ENCODE measurements at places on chromosomes 5 and 9. TPM values are rescaled to one million over a fixed set of nuclear protein-coding genes. Genes with fewer than 3 reads are reported as not detected.

- no peaks in the 10 kb centered on the region for H3K36me3 ChIP-seq
- H3K27me3 ChIP-seq = no peaks in the 10 kb centered on the region
- no peak for DNase-seq
- H3K27ac ChIP-seq = no peak overlapping the region
- no peaks in the 10 kb centered on the region for H3K4me1 ChIP-seq
These were observed 136.7 kb downstream of the NUDT12 start for GRCh38 chr5:103425686-103426454.

GRCh38 chr9:129682381-129682780 is 16.9 kb downstream of the PRRX2 start:
- no peaks in the 10 kb centered on the region for H3K36me3 ChIP-seq
- H3K27me3 ChIP-seq = no peaks in the 10 kb centered on the region
- no peak overlapping the region for H3K4me3 ChIP-seq
- H3K27ac ChIP-seq = no peak overlapping the region
- no peak for DNase-seq

DNA sequence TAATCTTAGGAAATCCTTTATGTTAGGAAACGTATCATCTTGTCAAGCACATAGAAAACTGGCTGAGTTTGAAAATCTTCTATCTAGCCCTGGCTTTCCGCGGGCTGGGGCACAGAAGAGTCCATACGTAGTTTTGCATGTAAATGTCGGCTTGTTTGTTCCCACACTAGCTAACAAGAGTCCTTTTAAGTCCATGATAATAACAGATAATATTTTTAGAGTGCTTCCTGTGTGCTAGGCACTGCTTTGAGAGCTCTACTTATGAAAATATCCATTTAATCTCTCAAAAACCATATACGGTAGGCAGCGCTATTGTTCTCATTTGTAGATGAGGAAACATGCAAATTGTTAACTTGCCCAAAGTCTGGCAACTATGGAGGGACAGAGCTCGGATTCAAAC is 40.5 kb downstream of the FYB1 start:
- H3K27ac ChIP-seq = no peak overlapping the region
- H3K4me1 ChIP-seq = no peaks in the 10 kb centered on the region
- H3K36me3 ChIP-seq = no peaks in the 10 kb centered on the region
- no peak for DNase-seq
- H3K4me3 ChIP-seq = peak overlapping the region; percentile 6

- no peaks in the 10 kb centered on the region for H3K36me3 ChIP-seq
- H3K4me3 ChIP-seq = no peak overlapping the region
- H3K4me1 ChIP-seq = peaks cover 52% of the 10 kb centered on the region
- H3K27me3 ChIP-seq = no peaks in the 10 kb centered on the region
- H3K27ac ChIP-seq = peak overlapping the region; percentile 69
These were observed 66.4 kb downstream of the EBF1 start for GRCh38 chr5:159033351-159033657.

- no peaks in the 10 kb centered on the region for H3K27me3 ChIP-seq
- no peak overlapping the region for H3K27ac ChIP-seq
- H3K36me3 ChIP-seq = peaks cover 10% of the 10 kb centered on the region
- DNase-seq = no peak
These were observed 76.7 kb downstream of the GRAMD2B start for GRCh38 chr5:126499853-126500342.

The GRAMD2B gene
- 29.1 TPM for total RNA-seq

The PSAT1 gene
- total RNA-seq = 0.56 TPM

The GHR gene
- total RNA-seq = 9.6 TPM

DNA sequence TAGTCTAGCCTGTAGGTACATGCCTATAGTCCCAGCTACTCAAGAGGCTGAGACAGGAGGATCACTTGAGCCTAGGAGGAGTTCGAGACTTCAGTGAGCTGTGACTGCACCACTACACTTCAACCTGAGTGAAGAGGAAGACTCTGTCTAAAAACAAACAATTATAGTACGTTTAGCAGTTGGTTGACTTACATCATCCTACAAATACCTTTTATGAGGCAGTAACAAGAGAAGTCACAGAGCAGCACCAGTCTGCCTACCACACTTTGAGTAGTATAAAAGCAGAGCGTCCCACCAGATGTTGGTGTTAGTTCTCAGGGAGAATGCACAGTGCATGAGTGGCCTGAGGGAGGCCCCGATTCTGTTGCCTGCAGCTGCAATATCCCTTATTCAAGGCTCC is 16.1 kb downstream of the ZFR start:
- H3K27ac ChIP-seq = no peak overlapping the region
- no peaks in the 10 kb centered on the region for H3K27me3 ChIP-seq
- H3K36me3 ChIP-seq = peaks cover 27% of the 10 kb centered on the region
- no peak overlapping the region for H3K4me3 ChIP-seq
- DNase-seq = no peak

DNA sequence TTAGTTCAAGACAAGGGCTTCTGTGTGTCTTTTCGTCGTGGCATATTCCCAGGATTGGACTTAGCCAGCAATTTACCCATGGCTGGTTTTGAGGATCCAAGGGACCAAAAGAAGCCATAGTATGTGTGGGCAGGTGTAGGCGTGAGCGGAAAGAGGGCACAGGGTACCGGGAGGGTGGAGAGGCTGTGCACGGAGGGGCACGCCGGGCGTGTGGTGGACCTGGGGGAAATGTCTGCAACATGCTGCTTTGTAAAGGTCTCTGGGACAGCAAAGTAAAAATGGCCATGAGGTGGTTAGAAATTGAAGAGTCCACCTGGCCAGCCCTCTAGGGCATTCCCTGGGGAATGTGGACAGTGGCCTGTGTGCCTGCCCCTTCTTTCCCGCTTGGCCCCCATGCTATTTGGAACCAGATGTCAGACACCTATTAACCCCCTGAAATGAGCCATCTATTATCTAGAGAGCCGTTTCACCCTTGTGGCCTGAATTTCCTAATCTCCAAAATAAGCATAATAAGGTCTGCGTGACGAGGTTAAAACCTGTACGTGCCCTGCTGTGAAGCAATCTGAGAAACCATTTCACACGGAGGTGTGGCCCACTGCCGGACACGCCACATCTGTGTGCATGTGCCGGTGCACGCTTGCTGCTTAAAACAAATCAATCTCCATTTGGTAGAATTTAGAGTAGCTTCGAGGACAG is 5.1 kb downstream of the FLT4 start:
- no peak overlapping the region for H3K4me3 ChIP-seq
- peaks cover 54% of the 10 kb centered on the region for H3K27me3 ChIP-seq
- peak overlapping the region; percentile 66 for H3K27ac ChIP-seq
- no peaks in the 10 kb centered on the region for H3K36me3 ChIP-seq
- H3K4me1 ChIP-seq = peaks cover 55% of the 10 kb centered on the region
- DNase-seq = no peak

- H3K27me3 ChIP-seq = no peaks in the 10 kb centered on the region
- no peaks in the 10 kb centered on the region for H3K4me1 ChIP-seq
- no peaks in the 10 kb centered on the region for H3K36me3 ChIP-seq
- no peak overlapping the region for H3K27ac ChIP-seq
- H3K4me3 ChIP-seq = no peak overlapping the region
These were observed 560.8 kb upstream of the WWC1 start for GRCh38 chr5:167730656-167731055.

DNA sequence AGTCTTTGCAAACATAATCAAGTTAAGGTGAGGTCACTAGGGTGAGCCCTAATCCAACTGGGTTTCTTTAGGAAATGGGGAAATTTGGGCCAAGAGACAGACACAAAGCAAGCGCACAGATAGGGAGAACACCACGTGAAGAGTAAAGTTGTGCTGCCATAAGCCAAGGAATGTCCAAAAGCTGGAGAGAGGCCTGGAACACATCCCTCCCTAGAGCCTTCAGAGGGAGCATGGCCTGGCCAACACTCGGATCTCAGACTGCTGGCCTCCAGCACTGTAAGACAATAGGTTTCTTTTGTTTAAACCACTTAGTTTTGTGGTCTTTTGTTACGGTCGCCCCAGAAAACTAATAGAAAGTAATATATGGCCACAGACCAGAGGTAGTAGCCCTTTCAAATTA is 8.1 kb upstream of the ROR2 start:
- H3K4me3 ChIP-seq = no peak overlapping the region
- no peaks in the 10 kb centered on the region for H3K27me3 ChIP-seq
- no peak overlapping the region for H3K27ac ChIP-seq
- H3K36me3 ChIP-seq = no peaks in the 10 kb centered on the region
- no peaks in the 10 kb centered on the region for H3K4me1 ChIP-seq
